ENCODE measurements at places on chromosomes 6 and 20.

DNA sequence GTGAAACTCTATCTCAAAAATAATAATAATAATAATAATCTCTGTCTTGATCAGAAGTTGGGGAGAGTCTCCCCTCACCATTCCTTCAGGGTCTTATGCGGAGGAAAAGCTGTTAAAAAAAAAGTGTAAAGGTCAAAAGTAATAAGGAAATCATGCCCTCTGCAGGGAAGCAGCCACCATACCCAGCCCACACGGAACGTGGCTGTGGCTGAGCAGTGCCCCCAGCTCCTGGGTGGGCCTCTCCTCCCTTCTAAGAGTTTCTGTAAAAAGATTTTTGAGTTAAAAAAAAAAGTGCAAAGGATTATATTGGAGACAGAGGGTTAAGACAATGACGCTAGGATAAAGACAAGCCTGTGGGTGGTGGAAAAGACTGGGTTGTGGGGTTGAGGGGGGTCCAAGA, 29.3 kb upstream of the ITCH start:
- no peak for DNase-seq

GRCh38 chr6:32116674-32117073, 7.5 kb upstream of the TNXB start:
- no peak for DNase-seq

GRCh38 chr6:119454714-119455113, 105.2 kb upstream of the MAN1A1 start:
- no peak for DNase-seq

GRCh38 chr6:7135755-7136154, 28.0 kb downstream of the RREB1 start:
- DNase-seq, result no peak

- no peak for DNase-seq
Measured at GRCh38 chr20:3680701-3681351, 984 bp downstream of the ADAM33 start.

DNA sequence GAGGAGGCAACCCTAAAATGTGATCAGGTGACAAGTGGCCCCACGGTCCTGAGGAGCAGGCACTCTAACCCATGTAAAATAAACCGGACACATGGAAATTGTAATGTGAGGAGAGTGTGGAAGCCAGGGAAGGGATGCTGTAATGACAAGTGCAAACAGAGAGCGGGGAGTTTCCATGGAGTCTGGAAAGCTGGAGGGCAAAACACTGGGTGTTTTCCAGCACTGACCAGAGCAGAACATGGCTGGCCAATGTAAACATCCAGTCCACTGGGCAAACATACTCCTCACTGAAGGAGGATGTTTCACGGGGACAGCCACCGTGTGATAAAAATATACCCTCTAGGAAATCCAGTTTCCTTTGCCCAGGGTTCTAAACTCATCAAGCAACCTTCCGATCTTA, 219.0 kb upstream of the JARID2 start:
- no peak for DNase-seq

Data from activated CD4-positive, alpha-beta T cell treated with anti-CD3 and anti-CD28 coated beads, Interleukin-2, amount 50 U/mL, for 24 hours (primary cell).